GM10248 (cell line): ENCODE measurements at places on chromosomes 3 and 15.

- no peak for DNase-seq
Measured at GRCh38 chr3:11248596-11248995, 23.6 kb upstream of the ATG7 start.

GRCh38 chr3:1252061-1252430 is 159.2 kb downstream of the CNTN6 start:
- DNase-seq, result no peak

DNA sequence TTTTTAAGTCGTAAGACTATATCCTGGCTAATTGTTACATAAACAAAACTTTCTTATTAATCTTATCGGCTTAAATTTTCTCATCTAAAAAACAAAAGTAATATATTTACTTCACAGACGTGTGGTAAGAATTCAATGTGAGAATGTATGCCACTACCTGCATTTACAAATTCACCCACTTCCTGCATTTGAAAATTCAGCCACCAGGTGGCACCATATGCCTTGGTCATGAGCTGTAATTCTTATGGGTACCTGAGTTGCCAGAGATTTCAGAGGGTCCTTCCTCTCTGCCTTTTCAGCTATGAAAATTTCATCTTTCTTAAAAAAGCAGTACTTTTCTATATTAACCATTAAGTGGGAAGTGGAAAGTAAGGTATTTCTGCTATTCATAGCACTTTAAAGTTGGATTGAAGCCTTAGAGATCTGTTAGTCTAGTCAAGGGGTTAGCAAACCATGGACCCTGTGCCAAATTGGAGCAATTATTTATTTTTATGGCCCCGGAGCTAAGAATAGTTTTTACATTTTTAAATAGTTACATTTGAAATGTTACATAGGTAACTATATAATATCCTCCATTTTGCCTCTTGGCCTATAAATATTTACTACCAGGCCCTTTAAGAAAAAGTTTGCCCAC is 127.8 kb downstream of the HCN4 start:
- DNase-seq, result peak; percentile 45

DNA sequence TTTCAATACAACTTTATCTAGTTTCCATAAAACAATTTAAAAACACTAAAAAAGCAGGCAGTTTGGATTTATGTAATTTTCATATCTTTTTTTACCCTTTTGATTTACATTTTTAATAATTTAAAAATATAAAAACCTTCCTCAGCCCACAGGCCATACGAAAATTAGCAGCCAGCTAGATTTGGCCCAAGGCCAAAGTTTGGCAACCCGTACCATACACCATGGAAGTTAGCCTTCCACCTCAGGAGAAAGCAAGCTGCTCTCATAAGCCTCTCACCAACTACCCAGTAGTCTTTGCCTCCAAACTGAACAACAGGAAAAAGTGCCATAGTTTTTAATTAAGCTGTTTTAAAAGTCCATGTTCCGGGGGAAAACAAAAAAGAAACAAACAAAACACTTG is 107.3 kb upstream of the TRIM42 start:
- DNase-seq, result no peak

GRCh38 chr3:126401611-126402160 is 7.0 kb downstream of the CFAP100 start:
- no peak for DNase-seq

DNA sequence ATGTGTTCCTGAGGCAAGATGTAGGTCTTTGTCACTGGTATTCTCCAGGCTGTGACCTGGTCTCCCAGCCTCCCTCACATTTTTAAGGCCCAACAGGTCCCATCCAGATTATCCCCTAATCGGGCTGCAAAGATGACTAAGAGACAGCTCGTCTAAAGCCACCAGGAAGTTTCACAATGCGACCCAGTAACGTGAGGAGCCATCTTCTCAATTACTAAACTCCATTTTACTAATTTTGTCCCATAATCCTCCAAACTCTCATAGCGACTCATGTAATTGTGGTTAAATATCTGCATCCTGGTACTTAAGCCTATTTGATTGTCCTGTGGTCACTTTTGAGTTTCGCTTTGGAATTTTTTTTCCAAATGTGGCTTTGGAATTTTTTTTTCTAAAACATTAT is 8.7 kb upstream of the PLA2G4F start:
- DNase-seq, result no peak

DNA sequence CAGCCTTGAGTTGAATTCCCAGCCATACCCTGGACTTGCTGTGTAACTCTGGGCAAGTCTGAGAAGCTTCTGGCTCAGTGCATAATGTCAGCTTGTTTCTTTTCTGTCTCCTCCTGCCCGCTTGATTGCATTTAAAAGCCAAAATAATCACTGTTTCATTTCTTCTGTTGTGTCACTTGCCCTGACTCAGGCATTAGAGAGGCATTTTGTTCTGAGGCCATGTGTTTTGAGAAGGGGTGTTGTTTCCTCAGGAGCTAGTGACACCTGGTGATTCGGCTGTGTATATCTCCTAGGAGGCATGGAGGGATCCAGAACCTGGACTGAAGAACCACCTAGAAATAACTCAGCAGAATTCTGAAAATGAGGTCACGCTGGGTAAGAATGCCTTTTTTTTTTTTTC is 16.0 kb downstream of the WDR73 start:
- DNase-seq, result no peak

- DNase-seq, result no peak
Measured at GRCh38 chr3:49018707-49019006, 277 bp upstream of the DALRD3 start.

GRCh38 chr3:118436697-118437262 is 597.9 kb downstream of the IGSF11 start:
- no peak for DNase-seq

DNA sequence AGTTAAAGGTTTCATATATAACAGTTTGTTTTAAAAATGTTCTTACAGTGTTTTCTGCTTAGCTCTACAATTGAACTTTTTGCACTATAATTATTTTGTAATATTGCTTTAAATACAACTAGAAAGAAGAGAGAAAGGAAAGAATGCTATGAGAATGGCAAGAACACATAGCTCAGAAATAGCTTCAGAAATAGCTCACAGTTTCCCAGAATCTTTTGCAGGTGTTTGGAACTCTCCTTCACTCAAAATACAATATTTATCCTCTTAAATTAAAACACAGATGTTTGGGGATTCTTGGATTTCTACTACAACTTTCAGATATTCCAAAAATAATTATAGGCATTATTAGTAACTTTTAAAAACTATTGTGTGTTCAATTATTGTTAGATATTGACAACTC is 658.0 kb upstream of the DPPA4 start:
- DNase-seq, result no peak

- DNase-seq, result no peak
Measured at GRCh38 chr3:124486324-124486723, 243.9 kb upstream of the UMPS start.

DNA sequence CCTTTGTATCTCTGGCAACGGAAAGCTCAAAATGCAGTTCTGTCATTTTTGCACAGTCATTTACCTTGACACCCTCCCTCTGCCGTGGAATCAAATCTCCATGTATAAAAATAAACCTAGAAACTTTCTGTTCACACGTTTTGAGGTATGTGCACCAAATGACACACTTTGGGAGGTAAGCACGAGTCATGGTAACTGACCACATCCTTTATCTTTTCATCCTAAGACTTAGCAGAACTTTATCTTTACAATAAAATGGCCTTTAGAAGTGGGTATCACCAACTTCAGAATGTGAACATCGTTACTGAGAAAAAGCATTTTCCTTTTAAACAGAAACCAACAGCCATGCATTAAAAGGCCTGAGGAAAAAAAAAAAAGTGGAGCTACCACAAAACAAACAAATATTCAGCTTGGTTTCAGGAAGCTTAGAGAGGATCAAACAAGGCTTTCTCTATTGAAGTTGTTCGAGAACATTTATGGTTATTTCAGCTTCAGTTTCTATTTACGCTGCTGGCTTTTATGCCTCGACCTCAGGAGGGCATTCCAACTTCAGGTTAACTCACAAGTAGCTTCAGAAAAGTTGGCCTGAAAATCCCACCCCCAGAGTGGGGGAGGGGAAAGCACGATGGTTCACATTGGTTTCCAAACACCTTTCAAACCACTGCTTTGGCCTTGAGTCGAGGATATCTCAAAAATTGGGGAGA is 171.1 kb upstream of the ICE2 start:
- no peak for DNase-seq

DNA sequence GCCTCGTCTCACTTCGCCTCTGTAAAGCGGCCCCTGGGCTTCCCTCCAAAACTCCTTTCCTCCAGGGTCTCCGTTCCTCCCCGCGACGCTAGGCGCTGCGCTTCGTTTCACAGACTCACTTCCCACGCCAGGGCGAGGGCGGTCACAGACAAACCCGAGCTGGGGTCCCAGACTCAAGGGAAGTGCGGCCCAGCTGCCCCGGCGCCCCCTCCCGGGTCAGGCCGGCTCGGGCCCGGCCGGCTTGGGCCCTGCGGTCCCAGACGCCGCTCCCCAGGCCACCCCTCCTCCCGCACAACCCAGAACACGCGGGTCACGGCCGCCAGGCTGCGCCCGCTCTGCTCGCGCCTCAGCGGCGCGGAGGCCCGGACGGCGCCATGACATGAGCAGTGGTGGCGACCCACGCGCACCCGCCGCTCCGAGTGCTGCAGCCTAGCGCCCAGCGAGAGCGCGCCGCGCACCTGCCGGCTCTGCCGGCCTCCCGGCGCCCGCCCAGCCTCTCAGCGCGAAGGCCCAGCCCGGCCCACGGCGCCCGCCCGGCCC is 547 bp downstream of the NUP210 start:
- peak; percentile 69 for DNase-seq

- DNase-seq, result no peak
Measured at GRCh38 chr3:186083746-186084145, 25.1 kb downstream of the ETV5 start.

- DNase-seq, result no peak
Measured at GRCh38 chr3:14577897-14578296, 37.8 kb upstream of the GRIP2 start.

DNA sequence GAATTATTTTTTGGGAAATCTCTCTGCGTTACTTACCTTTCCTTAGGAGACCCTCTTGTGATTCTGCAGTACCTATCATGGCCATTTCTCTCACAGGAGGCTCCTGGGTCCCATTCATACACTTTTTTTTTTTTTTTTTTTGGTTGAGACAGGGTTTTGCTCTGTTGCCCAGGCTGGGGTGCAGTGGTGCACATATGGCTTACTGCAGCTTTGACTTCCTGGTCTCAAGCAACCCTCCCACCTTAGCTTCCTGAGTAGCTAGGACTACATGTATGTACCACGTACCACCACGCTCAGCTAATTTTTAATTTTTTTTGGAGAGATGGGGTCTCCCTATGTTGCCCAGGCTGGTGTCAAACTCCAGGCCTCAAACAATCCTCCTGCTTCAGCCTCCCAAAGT is 36.1 kb downstream of the TRAK1 start:
- no peak for DNase-seq

DNA sequence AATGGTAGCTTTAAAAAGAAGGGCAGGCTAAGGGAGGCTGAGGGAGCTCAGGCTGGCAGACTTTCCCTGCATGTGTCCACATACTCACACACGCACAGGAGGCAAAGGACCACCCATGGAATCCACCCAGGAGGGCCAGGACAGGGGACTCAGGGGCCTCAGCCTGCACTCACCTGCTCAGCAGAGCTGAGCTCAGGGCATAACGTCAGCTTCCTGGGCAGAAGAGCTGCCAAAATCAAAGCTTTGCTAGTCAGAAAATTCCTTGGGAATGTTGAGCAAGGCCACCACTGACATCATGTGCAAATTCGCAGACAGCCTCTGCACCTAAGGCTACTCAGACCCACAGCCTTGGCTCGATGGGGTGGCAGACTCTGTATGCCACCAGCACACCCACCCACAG is 16.4 kb upstream of the ALAS1 start:
- DNase-seq, result no peak

- no peak for DNase-seq
Measured at GRCh38 chr15:99307735-99308134, 56.5 kb downstream of the LRRC28 start.
